ENCODE measurements at places on chromosomes 2 and 18.

- DNase-seq: no peak
Observed at GRCh38 chr2:45415534-45416123, 195.4 kb downstream of the SRBD1 start.

DNA sequence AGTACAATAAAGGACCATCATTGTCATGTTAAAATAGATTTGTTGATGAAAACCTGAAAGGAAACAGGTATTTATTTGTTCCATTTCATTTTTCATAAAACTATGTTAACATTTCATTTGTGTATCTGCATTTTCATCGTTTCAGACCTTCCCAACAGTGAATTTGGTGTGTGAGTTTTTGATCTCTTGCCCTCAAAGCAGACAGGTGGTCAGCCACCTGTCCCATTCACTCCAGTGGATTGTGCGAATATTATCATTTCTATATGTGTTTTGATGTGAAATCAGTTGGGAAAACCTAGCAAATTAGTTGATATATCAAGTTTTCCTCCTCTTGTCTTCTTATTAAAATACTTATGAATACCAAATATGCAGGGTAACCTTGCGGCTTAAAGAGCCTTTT is 25.4 kb upstream of the ATP5MC3 start:
- DNase-seq: no peak

- DNase-seq: no peak
Observed at GRCh38 chr18:74204526-74205152, 56.3 kb downstream of the TIMM21 start.

DNA sequence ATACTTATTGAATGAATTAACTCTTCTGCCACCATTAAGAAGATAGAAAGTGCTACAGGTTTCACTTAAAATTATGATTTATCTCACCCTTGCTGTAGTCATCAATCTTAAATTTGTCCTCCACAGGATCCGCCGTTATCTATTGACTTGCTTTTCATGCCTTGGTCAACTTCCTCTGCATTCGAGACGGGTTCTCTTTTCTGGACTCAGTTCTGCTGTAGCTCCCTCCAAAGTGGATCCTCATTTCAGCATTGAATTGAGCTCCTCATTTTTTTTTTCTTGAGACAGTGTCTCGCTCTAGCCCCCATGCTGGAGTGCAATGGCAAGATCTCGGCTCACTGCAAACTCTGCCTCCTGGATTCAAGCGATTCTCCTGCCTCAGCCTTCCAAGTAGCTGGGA is 27.6 kb downstream of the INPP5D start:
- no peak for DNase-seq

- DNase-seq: no peak
Observed at GRCh38 chr2:135320465-135321355, 210.3 kb downstream of the ZRANB3 start.

DNA sequence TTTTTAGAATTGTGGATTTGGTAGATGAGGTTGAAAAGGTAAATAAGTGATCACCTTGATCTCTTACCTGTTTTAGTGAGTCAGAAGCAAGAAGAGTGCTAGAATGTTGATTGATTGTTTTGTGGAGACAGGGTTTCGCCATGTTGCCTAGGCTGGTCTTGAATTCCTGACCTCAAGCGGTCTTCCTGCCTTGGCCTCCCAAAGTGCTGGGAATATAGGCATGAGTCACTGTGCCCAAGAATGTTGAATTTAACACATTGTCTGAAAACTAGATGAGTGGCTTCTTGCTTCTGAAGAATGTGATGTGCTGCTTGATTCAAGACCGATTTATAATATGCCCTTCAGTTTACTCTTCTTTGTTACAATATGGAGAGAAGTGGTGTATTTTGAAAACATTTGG is 121.3 kb downstream of the FMNL2 start:
- no peak for DNase-seq

GRCh38 chr2:64065516-64065915 is 46.3 kb upstream of the VPS54 start:
- no peak for DNase-seq

GRCh38 chr2:144701259-144701658 is 181.3 kb upstream of the ZEB2 start:
- no peak for DNase-seq

DNA sequence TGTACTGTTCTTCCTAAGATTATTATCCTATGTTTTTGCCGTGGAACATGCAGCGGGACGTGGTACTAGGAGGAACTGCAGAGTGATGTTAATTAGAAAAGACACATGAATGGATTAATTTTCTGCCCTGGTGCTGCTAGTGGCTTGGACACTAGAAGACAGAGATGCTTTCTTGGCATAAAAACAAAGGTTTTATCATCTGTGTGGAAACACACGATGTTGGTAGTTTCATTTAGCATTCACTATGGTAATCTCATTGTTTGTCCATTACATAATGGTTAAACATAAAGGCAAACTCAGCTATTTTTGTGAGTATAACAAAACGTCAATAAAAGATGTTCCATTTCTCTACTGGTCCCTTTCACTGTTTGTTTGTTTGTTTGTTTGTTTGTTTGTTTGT is 22.8 kb downstream of the COL6A3 start:
- no peak for DNase-seq

DNA sequence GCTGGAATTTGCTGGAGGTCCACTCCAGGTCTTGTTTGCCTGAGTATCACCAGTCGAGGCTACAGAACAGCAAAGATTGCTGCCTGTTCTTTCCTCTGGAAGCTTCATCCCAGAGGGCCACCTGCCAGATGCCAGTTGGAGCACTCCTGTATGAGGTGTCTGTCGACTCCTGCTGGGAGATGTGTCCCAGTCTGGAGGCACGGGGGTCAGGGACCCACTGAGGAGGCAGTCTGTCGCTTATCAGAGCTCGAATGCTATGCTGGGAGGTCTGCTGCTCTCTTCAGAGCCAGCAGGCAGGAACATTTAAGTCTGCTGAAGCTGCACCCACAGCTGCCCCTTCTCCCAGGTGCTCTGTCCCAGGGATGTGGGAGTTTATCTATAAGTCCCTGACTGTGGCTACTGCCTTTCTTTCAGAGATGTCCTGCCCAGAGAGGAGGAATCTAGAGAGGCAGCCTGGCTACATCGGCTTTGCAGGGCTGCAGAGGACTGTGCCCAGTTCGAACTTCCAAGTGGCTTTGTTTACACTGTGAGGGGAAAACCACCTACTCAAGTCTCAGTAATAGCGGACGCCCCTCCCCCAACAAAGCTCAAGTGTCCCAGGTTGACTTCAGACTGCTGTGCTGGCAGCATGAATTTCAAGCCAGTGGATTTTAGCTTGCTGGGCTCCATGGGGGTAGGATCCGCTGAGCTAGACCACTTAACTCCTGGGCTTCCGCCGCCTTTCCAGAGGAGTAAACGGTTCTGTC is 301.1 kb downstream of the ERBB4 start:
- no peak for DNase-seq

DNA sequence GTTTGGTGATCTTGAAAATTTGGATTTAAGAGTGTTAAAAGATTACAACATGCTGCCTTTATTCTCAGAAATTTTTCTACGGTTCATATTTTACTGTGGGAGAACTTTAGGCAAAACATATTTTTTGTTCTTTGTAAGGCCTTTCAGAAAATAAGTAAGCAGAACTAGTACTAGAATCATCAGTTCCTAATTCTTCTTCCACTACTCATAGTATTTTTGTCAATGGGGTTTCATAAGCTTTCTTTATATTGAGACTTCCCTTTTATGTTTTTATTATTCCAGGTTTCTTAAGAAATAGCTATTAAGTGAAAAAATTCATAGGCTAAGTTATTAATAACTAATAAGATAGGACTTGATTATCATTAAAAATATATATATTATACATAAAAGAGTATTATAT is 12.4 kb downstream of the UGGT1 start:
- DNase-seq: no peak

DNA sequence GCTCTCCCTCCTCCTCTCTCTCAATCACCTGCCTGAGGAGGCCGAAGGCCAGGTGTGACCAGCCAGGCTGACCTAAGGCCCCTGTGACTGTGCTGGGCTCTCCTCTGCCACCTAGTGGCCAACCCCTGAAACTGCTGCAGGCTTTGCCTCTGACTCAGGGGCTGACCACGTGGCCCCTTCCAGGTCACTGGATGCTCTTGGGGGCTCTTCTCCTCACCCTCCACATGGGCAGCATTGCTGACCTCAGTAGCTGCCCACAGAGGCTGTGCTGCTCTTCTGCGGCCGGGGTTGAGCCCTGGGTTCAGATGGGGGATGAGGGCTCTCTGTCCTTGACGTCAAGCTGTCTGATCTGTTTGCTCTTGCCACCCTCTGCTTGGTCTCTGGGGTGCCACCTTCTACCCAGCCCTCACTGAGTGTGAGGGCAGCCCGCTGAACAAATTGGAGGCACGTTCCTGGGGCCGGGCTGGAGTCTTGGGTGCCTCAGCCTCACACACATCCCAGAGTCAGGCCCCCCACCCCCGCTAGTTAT is 122.7 kb downstream of the TWIST2 start:
- DNase-seq: peak; percentile 36

- no peak for DNase-seq
Observed at GRCh38 chr2:191352536-191352935, 107.3 kb downstream of the MYO1B start.

DNA sequence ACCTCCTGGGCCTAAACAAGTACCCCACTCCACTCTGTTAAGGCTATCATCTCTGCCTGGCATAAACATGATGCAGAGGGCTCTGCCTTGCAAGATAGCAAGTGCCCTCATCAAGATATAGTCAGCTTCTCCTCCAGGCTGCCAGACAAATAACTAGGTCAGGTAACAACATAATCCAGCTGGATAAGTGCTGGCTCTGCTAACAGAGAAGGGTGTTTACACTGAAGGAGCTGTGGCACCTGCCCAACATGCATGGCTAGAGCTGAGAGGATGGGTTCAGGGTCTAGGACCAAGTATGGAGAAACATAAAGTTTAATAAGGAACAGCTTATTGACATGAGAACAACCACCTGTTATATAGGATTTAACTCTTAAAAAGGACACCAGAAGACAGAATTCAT is 42.8 kb downstream of the DLGAP1 start:
- no peak for DNase-seq

DNA sequence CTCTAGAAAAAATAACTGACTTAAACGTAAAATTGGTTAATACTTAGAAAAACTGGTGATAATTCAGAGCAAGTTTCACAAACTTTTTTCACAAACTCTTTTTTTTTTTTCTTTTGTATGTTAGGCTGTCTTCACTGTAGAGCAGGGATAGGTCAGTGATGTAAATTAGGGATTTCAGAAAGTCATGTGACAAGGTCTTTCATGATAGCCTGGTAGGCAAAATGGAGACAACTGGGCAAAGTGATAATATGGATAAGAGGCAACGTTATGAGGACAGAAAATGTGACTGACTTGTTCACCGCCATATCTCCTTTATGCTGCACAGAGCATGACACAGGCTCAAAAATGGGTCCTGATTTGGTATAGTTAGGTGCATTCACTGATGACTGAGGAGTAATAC is 39.4 kb upstream of the BBS5 start:
- DNase-seq: no peak

GRCh38 chr2:155689791-155690190 is 642.7 kb downstream of the NR4A2 start:
- no peak for DNase-seq

DNA sequence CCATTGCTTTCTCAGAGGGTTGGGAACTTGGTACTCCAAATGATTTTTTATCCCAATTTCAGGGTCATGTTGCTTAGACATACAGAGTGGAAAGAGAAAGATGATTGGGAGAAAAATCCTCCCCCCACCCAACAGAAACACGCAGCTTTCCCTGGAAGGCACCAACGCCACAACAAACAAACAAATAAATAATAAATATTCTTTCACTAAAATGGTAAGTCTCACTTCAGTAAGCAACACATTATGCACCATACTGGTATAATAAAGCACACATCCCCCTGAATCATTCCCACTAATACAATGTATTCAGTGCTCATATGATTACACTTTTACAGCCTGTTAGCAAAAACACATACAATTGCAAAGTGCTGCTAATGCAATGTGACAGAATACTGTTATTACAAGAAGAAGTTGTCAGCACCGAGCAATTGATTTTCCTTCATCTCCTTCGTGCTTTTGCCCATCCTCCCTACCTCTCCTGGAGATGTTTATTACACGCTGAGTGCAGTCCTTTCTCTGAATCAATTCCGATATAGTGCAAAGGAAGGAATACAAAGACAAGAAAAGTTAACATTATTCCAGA is 359.9 kb downstream of the TXNL1 start:
- DNase-seq: no peak

- no peak for DNase-seq
Observed at GRCh38 chr18:77220726-77221125, 28.9 kb upstream of the GALR1 start.

Measured in stimulated activated CD4-positive, alpha-beta T cell treated with anti-CD3 and anti-CD28 coated beads, Interleukin-4, amount 100 ng/mL, for 24 hours (primary cell).